ENCODE measurements at places on chromosomes 11 and 22.

DNA sequence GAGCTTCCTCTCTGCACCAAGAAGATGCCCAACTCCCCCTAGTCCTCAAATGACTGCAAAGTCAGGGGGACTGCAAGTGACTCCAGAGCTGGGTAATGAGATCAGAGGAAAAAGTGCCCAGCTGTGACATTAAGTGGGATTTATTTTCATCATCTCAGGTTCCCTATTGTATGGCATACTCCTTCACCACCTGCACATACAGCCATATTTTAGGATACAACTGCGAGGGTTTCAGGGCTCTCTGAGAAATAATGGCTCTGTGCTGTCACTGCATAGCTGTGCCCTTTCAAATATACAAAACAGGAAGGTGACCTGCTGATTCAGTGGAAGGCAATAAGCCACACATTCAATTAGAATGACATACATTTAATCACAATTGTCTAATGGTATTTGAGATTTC, 45.6 kb upstream of the PLET1 start:
- no peak for DNase-seq

DNA sequence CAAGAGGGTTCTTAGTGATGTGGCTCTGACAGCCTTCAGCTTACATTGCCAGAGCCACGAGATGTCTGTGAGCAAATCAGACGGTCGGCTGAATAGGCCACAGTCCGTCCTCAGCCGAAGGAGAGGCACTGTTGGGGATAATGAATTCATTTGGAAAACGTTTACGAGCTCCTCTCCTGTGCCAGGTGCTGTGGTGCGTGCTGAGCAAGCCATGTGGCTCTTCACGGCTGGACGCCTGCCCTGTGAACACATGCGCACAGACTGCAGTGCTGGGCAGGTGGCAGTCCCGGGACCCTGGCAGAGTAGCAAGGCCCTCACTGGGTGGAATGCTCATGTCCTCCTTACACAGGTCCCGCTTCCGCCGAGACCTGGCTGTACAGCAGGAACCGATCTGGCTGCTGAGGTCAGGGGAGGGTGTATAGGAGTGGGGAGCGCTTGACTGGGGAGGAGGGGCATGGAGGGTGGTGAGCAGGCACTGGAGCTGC, 6.8 kb downstream of the TBC1D22A start:
- peak; percentile 53 for DNase-seq

- no peak for DNase-seq
Observed at GRCh38 chr11:117315285-117316196, 515 bp downstream of the BACE1 start.

GRCh38 chr22:27303718-27304117, 497.8 kb downstream of the MN1 start:
- DNase-seq: no peak

GRCh38 chr11:100574894-100575769, 112.0 kb upstream of the ARHGAP42 start:
- DNase-seq: no peak

DNA sequence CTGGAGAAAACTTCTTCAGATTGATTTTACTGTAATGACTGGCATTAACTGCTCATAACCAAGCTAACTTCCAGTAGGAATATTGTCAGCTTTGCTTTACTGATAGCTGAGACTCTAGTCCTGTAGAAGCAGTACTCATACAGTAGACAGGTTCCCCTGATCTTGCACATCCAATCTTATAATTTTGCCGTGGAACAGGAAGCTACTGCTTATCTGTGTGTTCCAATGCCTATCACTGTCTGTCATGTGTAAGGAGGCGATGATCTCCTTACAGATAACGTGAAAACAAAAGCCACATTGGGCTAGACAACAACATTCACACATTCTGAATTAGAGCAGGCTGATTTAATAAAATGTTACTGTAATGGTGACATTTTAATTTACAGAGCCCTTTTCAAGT, 13.2 kb downstream of the HSD17B12 start:
- DNase-seq: no peak

- peak; percentile 59 for DNase-seq
Observed at GRCh38 chr22:29306835-29307595, 565 bp downstream of the GAS2L1 start.

- no peak for DNase-seq
Observed at GRCh38 chr11:64456509-64457320, 97.8 kb downstream of the RPS6KA4 start.

DNA sequence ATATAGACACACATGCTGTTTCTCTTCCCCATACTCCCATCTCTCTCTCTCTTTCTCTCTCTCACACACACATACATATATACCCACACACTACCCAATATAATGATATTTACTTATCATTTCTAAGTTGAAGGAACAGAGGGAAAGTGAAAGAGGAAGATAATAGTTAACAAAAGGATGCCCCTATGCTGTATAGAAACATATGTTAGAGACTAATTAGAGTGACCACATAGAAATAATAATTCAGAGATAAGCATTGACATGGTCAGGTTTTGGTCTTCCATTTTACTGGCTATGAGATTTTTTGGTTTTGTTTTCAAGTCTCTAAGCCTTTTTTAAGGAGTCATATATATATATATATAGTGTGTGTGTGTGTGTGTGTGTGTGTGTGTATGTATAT, 445.7 kb upstream of the CHORDC1 start:
- DNase-seq: no peak

GRCh38 chr11:44133335-44133946, 38.0 kb downstream of the EXT2 start:
- DNase-seq: no peak

DNA sequence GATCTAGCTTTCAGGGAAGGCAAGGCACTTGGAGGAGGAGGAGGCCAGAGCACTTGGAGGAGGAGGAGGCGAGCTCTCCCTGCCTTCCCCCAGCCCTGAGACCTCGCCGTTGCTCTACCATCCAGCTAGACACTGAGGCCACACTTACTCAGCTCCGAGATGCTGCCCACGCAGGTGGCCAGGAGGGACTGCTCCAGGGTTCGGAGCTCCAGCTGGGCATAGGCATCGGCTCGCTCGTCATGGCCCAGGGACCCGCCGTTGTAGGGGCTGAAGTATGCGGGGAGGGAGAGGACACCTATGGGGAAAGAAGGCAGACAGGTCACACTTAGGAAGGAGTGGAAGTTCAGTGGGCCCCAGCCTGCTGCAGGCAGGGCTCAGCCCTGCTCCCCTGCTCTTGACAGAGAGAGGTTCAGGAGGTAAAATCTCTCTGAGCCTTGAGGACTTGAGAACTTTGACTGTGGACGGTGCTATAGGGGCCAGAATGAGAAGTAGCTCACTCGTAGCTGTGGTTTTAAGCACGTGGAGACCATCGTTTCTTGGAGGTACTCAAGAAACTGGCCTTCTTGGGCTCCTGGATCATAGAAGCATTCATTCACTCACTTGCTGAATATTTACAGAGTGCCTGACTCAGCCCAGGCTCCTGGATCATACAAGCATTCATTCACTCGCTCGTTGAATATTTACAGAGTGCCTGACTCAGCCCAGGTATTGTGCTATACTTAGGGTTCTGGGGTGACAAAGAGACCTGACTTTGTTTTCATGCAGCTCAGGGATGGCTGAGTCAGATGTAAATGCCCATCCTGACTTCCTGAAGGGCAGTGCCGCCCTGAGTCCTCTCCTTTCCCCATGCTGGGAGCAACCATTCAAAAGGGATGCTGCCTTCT, 99.2 kb downstream of the NAT10 start:
- no peak for DNase-seq

GRCh38 chr22:43994006-43994405, 30.1 kb upstream of the PARVB start:
- DNase-seq: no peak

- DNase-seq: no peak
Observed at GRCh38 chr11:90757849-90758494, 535.1 kb upstream of the CHORDC1 start.

GRCh38 chr11:101442936-101443521, 140.8 kb downstream of the TRPC6 start:
- no peak for DNase-seq
